Right kidney (tissue), 9 donors: ENCODE measurements at places on chromosomes 4 and X.

DNA sequence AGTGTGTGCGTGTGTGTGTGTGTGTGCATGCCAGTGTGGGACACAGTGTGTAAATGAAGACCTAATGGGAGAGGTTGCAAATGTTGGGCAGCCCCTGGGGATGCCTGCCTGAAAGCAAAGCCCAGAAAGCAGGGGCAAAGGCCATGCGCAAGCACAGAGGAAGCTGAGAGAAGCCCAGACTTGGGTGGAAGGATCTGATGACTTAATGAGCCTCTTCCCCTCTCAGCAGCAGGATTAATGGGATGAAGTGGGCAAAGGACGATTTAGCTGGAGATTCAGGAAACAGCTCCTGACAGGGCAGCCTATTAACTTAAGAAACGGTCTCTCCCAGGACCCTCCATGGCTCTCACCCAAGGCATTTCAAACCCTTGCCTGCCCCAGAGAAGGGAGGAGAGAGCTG, 107.3 kb downstream of the EFNB1 start:
- no peak for DNase-seq

DNA sequence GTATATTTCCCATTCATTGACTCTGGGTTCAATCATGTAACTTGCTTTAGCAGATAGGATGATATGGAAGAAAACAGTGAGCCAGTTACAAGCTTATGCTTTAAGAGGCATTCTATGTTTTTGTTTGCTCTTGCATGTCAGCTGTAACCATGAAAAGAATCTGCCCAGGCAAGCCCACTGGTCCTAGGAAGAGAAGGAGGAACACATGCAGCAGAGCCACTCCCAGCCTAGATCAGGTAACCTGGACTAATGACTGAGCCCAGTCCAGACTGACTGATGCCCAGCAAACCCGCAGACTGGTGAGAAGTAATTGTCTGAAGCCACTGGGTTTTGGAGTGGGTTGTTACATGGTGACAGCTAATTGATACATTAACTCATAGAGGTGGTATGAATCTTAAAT, 167.9 kb downstream of the COL4A6 start:
- DNase-seq, result no peak

DNA sequence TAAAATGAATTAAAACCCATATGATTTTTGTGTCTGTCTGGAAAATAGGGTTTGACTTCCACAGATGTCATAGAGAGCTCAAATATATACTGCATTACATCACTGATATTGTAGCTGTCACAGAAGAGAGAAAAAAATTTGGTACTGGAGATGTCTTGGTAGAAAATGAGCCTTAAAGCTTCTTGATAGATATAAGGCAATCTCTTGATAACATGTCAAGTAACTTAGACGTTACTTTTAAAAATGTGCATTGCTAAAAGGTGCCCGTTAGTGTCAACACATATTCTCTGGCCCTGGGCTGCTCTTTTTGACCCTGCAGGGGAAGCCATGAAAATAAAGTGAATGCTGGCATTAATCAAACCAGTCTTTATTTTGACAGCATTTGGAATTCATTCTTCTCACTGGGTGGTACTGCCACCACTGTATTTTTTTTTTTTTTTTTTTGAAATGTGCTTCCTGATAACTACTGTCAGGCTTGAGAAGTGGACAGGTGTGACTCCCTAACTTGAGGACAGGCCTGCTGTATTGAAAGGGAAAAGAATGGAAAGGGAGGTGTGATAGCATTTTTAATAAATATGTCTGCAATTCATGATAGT, 53.0 kb upstream of the RAPGEF2 start:
- DNase-seq, result no peak

DNA sequence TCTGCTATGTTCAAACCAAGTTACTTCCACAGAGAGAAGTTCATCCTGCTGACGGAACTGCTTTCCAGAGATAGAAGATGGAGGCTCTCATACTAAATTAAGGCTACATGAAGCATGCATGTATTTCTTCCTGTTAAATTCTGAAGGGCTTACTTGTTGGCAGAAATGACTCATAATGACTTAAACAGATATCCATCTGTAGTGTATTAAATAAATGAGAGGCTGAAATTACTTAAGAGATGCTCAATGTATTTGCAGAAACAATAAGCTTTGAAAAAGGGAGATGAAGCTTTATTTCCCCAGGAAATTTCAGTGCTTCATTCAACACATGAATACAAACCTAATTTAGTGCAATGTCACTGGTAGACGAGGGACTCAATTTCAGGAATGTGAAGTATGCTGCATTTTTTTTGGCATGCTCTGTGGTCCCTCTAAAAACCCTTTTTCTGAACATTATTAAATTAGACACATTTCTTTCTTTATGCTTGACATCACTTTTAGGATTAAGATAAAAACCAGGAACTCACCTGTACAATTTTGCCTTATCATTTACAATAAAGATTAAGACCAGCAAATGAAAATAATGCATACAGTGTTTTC, 759.1 kb upstream of the POU3F4 start:
- DNase-seq, result no peak

- DNase-seq, result no peak
Measured at GRCh38 chrX:39595977-39596376, 501.8 kb downstream of the BCOR start.

- no peak for DNase-seq
Measured at GRCh38 chr4:77044461-77045150, 31.2 kb downstream of the CCNI start.

GRCh38 chrX:150574559-150575418, 6.4 kb downstream of the MTM1 start:
- no peak for DNase-seq

GRCh38 chrX:150429594-150429993, 66.5 kb downstream of the MAMLD1 start:
- no peak for DNase-seq

DNA sequence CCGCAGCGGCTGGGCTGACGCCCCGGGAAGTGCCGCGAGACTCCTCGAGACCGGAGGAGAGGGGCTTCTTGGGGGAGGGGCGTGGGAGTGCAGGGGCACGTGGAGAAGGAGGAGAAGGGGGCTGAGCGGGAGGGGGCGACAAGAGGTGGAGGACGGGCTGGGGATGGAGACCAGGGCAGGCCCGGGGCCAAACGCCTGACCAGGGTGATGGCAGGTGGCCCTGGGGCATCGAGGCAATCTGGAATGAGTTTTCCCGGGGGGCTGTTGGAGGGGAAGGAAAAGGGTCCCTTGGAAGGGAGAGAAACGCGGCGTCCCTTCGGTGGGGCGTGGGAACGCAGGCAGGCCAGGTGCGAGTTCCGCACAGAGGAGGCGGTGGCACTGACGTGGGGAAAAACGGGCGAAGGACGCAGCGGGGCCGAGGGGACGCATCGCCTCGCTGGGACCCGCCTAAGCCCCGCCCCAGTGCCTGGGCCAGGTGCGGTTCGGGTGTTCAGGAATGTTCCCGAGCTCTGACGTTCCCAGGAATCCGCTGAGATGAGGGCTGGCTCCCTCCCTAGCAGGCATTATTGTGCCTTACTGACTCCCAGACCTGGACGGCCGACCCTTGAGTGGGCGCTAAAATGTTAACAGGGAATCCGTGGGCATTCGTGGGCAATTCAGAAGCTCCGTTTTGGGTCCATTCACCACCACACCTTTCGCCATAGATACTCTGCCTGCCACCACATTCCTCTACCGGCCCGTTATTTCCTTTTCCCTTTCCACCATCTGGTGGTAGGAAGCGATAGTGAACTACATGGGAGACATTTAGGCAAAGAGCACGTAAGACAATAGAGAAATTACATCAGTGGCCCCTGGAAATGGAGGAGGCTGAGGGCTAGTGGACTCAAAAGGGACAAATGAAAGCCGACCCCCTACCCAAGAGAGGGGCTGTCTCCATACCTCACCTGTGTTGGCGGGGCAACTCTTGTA, 795 bp upstream of the SH3KBP1 start:
- peak; percentile 77 for DNase-seq

GRCh38 chrX:9171841-9172463, 138.0 kb upstream of the FAM9B start:
- DNase-seq, result no peak

GRCh38 chr4:120096508-120097297, 30.1 kb upstream of the MAD2L1 start:
- no peak for DNase-seq

DNA sequence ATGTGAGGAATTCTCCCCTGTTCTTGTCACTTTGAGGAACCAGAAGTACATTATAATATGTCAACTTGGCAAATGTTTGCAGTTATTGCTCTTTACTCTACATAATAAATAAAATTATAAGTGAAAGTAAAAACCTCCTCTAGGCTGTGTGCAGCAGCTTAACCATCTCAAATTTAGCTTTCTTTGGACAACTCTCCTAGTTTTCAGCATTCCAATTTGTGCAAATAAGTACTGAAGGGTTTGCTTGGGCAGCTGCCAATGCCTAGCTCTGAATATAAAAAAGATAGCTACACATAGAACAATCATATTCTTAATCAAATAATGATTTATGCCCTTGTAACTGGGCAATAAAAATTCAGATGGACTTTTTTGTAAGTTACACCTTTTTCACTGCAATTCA, 82.5 kb downstream of the GASK1B start:
- DNase-seq, result peak; percentile 27

GRCh38 chrX:77962068-77962902, 7.2 kb downstream of the PGAM4 start:
- no peak for DNase-seq

GRCh38 chrX:55489314-55490009, at the start of gene USP51:
Gene USP51, minus strand, starts transcription at chrX:55489848. Its CDS starts 909 bp downstream, at chrX:55488939.
- peak; percentile 66 for DNase-seq

DNA sequence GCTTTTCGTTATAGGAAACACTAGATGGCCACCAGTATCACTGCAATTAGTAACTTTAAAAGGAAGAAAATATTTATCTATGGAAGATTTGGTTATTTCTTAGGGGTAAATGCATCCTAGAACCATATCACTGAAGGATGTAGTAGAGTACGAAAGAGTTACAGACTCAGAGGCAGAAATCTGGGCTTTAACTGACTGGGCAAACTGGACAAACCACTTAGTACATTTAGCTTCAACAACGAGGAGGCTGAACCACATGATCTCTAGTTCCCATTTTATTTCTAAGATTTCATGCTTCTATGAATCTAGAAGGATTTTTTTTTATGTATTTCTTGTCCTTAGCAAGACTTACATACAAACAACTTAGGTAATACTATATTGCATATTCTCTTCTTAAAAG, 93.0 kb downstream of the SMARCA5 start:
- no peak for DNase-seq

DNA sequence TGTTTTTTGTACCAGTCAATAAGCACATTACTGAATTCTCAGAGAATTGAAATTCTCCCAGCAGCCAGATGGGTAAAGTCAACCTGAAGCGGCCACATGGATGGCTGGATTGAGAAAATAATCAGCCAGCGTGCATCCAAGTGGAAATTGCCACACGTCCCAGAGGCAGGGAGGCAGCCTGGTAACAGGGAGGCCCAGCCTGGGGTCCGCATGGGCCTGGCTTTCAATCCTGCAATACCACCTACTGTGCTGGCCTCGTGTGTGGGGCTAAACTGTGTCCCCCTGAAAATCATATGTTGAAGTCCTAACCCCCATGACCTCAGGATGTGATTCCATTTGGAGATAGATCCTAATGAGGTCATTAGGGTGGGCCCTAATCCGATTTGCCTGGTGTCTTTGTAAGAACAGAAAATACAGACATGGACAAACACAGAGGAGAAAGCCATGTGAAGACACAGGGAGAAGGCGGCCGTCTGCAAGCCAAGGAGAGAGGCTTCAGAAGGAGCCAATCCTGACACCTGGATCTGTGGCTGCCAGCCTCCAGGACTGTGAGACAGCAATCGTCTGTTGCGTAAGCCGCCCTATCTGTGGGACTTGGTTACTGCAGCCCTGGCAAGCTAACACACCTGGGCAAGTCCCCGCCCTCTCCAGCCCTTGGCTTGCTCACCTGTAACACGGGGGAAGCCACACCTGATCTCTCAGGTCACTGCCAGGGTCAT, 90.3 kb downstream of the JAKMIP1 start:
- no peak for DNase-seq

GRCh38 chr4:171142639-171143038, 670.6 kb upstream of the GALNTL6 start:
- DNase-seq, result no peak

DNA sequence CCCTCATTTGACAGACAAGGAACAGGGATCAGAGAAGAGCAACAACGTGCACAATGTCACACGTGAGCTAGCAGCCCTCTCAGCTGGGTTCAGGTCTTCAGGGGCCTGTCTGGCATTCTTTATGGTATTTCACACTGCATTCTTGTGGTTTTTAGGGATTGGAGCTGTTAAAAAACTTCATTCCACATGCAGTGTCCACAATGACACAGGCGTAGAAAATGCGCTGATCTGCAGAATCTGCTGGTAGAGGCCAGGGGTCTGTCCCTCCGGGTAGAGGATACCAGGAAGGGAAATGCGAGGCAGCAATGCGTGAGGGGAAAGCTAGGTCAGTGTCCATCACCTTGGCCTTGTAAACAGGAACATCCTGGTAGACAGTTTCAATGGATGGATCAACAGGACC, 36.6 kb downstream of the MAP7D3 start:
- DNase-seq, result no peak

- DNase-seq, result no peak
Measured at GRCh38 chr4:173170182-173170778, 1.7 kb downstream of the GALNT7 start.

DNA sequence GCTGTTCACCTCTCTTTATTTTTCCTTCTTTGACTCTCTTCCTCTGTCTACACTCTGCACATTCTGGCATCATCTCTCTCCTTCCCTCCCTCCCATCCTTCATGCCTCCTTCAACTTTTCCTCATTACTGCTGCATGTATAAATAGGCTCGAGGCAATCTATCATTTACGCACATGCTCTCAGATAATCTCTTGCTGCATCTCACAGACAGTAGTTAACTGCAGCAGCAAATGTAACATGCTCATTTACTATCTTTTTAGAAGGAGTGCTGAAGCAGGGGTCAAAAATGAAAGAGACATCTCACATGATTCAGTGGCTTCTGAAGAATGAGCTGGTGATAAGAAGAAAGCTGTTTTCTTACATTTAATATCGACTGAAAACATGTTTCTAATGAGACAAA, 127.7 kb downstream of the RASL11B start:
- no peak for DNase-seq

GRCh38 chr4:39933671-39934590, 43.8 kb downstream of the PDS5A start:
- no peak for DNase-seq

DNA sequence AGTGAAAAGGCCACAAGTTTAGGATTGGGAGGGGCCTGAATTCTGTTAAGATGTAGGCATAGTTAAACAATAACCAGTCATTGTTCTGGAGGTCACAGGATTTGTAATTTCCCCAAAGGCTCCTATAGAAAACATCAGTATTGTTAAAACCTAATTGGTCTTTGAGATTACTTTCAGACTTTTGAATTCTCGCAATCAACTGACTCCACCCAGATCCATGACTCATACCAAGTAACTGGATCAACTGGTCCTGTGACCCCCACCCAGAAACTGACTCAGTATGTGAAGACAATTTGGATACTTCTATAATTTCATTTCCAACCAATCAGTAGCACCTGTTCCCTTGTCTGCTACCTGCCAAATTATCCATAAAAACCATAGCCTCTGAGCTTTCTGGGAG, 28.4 kb downstream of the MAGEB16 start:
- no peak for DNase-seq

DNA sequence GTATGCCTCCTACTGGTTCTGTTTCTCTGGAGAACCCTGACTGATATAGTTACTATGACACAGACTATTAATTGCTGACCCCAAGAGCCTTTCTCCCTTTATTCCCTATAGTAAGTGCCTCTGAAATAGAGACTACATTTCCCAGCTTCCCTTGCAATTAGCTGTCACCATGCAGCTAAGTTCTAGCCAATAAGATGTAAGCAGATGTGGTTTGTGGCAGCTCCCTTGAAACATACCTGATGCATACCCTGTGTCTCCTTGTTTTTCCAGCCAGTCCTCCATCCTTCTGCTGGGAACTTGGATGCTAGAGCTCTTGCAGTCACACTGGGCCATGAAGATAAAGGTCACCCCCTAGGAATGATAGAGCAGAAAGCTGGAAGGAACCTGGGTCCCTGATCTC, 9.7 kb upstream of the TMEM165 start:
- DNase-seq, result no peak
